ENCODE measurements at places on chromosomes 16 and 17.

- no peak for DNase-seq
Observed at GRCh38 chr17:28330671-28331070, 4.6 kb downstream of the IFT20 start.

DNA sequence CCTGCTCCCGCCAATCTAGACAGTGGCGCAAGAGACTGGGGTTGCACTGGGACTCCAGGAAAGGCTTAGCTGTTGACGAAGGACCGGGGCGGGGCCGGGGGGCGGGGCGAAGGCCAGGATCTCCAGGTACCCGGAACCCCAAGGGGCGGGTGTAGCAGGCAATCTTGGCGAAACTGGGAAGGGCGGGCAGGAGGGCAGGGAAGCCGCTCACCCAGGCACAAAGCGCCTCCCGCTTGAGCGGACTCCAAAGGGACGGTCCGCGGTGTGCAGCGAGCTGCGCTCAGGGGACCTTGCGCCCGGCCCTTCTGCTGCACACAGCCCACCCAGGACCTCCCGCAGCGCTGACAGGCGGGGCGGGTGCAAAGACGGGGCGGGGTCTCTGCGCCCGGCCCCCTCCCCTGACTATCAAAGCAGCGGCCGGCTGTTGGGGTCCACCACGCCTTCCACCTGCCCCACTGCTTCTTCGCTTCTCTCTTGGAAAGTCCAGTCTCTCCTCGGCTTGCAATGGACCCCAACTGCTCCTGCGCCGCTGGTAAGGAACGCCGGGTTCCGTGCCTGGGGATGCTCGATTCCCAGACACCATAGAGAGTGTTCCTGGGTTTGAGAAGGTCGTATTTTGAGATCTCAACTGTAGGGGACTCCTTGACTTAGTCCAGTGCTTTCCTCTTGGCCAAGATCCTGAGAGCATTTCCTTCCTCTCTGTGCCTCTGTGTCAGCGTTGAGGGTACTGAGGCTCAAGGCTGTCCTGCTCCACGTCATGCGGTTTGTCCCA is at the start of gene MT1F:
TSS of gene MT1F (plus strand) at position 405 of the 772 bp plus-strand sequence. CDS start at position 505, 100 bp downstream.
- DNase-seq = peak; percentile 31

DNA sequence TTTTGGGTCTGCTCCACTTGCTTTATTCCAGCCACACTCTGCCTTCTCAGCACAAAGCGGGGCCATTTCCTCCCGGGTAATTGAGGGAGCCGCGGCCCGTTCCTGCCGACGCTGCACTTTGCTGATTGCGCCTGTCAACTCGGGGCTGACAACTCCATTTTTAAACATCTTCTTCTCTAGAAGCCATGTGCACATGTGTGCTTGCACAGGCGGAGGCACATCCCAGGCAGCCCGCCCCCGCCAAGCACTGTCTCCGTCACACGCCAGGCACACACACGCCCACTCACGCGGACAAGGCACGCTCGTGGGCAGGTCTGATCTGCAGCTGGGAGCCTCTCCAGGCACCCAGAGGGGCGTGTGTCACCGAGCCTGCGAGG is 63.2 kb downstream of the ENGASE start:
- no peak for DNase-seq

GRCh38 chr16:79543219-79543618 is 57.3 kb downstream of the MAF start:
- DNase-seq = no peak

DNA sequence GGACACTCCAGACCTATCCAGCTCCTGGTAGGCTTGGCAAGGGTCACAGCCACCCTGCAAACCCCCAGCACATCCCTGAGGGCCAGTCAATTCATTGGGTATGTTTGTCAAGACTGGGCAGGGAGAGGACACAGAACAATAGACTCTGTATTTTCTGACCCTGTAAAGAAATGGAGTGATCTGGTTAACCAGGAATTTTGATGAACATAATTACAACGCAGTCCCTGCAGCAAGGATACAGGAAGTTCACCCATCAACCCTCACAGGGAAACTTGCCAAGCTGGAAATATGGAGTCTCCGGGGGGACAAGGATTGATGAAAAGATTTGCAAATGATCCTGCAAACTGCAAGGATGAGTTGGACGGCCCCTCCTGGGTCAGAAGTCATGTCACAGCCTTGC is 126.1 kb upstream of the RCVRN start:
- no peak for DNase-seq

DNA sequence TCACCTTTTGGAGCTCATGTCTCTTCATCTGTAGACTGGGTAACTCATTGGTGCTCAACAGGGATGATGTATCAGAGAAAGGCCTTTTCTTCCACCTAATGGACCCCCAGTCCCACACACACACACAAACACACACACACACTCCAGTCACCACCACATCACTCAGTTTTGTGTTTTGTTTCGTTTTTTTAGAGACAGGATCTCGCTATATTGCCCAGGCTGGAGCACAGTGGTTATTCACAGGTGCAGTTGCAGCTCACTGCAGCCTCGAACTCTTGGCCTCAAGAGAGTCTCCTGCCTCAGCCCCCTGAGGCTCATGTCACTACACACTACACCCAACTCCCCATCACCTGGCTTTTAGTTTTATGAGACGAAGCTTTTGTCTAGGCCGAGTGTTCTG is 55.6 kb downstream of the SF3B3 start:
- no peak for DNase-seq

DNA sequence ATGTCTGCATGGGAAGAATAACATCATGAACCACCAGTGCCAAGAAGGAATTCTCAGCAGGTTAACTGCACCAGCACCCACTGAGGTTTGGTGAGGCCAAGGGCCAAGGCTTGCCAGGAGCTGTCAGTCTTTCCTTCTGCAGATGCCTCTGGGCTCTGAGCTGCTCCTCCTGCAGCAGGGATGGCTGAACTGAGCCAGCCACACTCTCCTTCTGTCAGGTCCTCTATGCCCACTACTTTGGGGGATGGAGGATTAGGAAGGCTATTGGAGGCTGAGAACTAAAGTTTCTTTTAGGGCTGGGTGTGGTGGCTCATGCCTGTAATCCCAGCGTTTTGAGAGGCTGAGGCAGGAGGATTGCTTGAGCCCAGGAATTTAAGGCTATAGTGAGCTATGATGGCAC is 71.6 kb downstream of the PLXDC1 start:
- DNase-seq = no peak

GRCh38 chr17:76524598-76525512 is 12.7 kb downstream of the CYGB start:
- peak; percentile 70 for DNase-seq

- peak; percentile 71 for DNase-seq
Observed at GRCh38 chr16:30628628-30629540, 18.7 kb upstream of the ZNF689 start.

DNA sequence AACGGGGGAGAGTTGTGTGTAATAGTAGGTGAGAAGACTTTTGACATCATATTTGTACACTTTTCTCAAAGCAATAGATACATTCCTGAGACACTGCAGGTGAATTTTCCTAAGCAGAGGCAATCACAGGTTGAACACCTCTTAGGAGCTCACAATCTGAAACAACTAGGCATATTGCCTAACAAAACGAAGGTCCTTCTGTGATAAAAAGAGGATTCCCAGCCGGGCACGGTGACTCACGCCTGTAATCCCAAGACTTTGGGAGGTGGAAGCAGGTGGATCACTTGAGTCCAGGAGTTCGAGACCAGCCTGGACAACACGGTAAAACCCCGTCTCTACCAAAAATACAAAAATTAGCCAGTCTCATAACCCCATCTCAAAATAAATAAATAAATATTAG is 17.4 kb downstream of the NXN start:
- no peak for DNase-seq

Data from fibroblast of skin of back (primary cell).